ENCODE measurements at places on chromosomes 12 and 14.

GRCh38 chr12:4701395-4702190, 18.6 kb upstream of the GALNT8 start:
- peak; percentile 21 for DNase-seq

DNA sequence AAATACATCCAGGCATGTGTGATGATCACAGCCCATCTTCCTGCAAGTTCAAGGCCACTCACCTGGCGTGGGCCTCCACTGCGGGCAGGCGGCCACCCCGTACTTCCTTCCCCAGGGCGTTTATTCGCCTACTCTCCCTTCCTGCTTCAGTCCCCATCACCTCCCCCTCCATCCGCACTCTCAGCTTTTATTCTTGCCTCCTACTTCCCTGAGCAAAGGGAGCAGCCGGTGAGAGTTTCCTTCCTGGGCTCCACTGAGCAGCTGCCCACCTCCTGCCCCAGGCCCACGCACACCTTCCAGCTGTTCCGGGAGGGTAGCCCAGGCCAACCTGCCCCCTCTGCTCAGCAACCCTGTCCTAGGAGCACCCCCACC, 4.1 kb downstream of the CYP46A1 start:
- DNase-seq: no peak

- DNase-seq: peak; percentile 26
Observed at GRCh38 chr14:42224053-42224888, 617.6 kb downstream of the LRFN5 start.

DNA sequence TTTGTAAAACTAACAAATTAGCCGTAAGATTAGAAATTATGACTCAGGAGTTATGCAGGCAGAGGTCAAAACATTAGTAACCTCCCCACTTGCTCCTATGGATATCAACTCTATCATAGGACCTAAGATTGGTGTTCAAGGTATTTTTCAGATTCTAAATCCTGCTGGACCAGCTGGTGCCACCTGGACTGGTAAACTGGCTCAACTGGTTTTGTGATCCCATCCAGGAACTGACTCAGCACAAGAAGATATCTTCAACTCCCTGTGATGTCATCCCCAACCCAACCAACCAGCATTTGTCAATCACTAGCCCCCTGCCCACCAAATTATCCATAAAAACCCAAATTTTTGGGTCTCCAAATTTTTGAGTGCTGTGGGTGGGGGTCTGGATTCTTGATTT, 98.1 kb upstream of the OR4E1 start:
- DNase-seq: no peak

DNA sequence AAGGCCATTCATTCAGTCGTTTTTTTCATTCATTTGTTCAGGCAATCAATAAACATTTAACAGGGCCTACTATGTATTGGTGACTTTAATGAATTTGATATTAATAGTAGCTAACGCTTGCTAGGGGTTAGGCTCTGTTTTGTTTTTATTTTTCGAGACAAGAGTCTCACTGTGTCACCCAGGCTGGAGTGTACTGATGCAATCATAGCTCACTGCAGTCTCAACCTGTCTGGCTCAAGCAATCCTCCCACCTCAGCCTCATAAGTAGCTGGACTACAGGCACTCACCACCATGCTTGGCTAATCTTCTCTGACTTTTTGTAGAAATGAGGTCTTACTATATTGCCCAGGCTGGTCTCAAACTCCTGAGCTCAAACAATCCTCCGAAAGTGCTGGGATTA, 25.6 kb upstream of the MED13L start:
- no peak for DNase-seq

DNA sequence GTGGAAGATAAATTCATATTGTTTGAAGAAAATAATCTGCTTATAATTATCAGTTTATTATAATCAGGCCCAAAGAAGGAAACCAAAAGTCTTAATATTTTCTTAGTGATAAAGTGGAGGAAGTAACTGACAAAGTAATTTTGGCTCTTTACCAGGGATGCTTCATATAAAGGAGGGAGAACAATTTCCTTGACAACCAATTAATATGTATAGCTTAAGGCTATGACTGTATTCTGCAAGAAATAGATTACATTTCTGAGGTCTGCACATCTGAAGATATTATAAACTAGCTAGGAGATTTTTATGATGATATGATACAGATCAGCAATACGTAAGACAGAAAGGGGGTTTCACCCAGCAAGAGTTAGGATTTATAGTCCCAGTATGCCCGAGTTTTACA, 90.8 kb downstream of the BICD1 start:
- no peak for DNase-seq

GRCh38 chr12:119573086-119573485, 20.5 kb upstream of the TMEM233 start:
- DNase-seq: no peak

DNA sequence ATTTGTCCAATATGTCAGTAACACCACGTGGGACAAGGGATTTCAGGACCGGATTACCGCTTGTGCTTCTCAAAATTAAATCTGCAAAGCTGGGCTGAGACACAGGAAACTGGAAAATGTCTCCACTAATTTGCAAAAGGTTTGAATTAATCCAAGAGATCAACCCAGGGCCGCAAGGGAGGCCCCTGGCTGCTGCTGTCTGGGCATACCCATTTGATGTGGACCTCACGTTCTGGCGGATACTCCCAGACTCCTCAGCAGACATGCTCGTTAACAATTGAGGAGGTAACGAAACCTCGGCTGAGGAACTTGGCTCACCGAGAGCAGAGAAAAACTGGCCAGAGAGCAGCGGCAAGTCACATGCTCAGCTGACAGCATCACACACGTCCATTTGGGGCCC, 180.6 kb downstream of the SLC15A4 start:
- DNase-seq: no peak

DNA sequence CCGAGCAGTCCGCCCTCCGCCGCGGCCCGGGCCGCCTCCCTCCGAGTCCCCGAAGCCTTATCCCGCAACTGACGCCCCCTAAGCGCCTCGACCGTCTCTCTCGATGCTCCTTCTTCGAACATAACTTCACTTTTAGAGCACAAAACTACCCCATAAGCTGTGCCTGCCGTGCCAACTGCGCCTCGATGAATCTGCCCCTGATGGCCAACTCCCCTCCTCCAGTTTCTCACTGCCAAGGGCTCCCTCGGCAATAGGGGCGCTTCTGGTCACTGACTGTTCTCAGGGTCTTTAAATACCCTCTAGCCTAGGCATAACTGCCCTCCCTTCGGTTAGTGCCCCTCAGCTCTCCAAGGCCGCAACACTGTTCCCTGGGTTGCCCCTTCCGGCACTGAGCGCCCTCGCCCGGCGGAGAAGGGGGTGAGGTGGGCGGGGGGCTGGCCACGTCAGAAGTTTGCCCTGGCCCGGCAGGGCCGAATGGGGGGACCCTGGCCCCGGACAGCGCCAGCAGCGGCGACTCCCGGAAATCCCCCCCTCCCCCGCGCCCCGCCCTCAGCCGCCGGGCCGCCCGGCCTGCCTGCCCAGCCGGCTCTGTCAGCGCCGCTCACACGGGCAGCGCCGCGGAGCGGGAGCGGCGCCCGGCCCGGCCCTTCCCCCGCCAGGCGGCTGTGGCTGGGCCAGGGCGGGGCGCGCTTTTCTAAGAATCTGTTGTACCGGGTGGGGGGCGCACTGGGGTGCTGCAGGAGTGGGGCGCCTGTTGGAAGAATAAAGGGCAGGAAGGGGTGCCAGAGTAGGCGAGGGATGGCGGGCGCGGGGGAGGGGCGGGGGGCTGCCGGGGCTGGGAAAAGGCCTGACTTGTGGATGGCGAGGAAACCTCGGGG, 10.6 kb downstream of the RARG start:
- no peak for DNase-seq

Measured in fibroblast of skin of left biceps (primary cell).